ENCODE measurements at places on chromosomes 2 and 18. TPM values are rescaled to one million over a fixed set of nuclear protein-coding genes. Genes with fewer than 3 reads are reported as not detected.

Gene CCDC102B
- total RNA-seq, result 7.2 TPM

Gene TMEM87B
- total RNA-seq, result 38.3 TPM

Gene UGT1A3
- not detected for total RNA-seq

Gene C2orf78
- not detected for total RNA-seq

Gene HSBP1L1
- 38.3 TPM for total RNA-seq

- DNase-seq, result no peak
- H3K27me3 ChIP-seq, result no peaks in the 10 kb centered on the region
- no peaks in the 10 kb centered on the region for H3K4me1 ChIP-seq
- no peaks in the 10 kb centered on the region for H3K36me3 ChIP-seq
- H3K4me3 ChIP-seq, result no peak overlapping the region
- H3K27ac ChIP-seq, result peak overlapping the region; percentile 36
Observed at GRCh38 chr2:119429225-119429981, 2.3 kb upstream of the TMEM37 start.

DNA sequence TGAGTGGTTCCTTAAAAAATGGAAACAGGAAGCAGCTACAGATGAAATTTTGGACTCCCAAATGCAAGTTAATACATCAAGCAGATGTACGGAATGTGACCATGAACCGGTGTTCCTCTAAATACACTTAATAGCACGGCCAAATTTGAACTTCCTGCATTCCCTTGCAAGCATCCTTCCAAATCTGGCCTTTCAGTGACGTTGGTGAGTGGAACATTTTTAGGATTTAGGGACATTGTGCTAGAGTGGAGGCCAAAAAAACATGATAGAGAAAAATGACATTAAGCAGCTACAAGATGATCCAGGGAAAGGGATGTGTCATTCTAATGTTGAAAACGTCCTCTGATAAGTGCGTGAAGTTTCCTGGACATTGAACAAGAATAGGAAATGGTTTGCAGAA is 62.1 kb downstream of the CTAGE1 start:
- no peak overlapping the region for H3K4me3 ChIP-seq
- no peak for DNase-seq
- H3K36me3 ChIP-seq, result no peaks in the 10 kb centered on the region
- H3K27ac ChIP-seq, result no peak overlapping the region

GRCh38 chr2:115649731-115650130 is 1207.3 kb downstream of the DPP10 start:
- H3K4me3 ChIP-seq, result no peak overlapping the region
- H3K36me3 ChIP-seq, result no peaks in the 10 kb centered on the region
- H3K27me3 ChIP-seq, result no peaks in the 10 kb centered on the region
- no peak for DNase-seq
- H3K4me1 ChIP-seq, result no peaks in the 10 kb centered on the region

- no peak for DNase-seq
- no peaks in the 10 kb centered on the region for H3K4me1 ChIP-seq
- H3K4me3 ChIP-seq, result no peak overlapping the region
- H3K36me3 ChIP-seq, result no peaks in the 10 kb centered on the region
- H3K27me3 ChIP-seq, result no peaks in the 10 kb centered on the region
- H3K27ac ChIP-seq, result no peak overlapping the region
Observed at GRCh38 chr2:109439986-109440385, 173.8 kb downstream of the SEPTIN10 start.

DNA sequence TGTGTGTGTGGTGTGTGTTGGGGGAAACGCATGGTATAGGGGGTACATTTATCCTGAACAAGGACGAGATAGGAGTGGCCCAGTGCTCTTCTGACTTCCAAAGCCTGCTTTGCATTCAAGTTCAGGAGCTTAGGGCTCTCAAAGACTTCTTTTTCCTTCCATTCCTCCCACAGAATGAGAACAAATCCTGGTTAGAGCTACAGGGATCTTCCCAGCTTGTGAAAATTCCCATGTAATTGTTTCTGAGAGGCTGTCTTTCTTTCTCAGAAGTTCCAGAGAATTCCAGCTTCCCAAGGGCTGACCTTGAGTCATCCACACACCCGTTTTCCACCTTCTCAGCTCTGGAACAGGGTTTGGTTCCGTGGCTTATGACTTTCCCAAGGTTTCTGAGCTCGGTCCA is 38.9 kb downstream of the FASTKD2 start:
- no peak overlapping the region for H3K4me3 ChIP-seq
- no peak overlapping the region for H3K27ac ChIP-seq
- H3K36me3 ChIP-seq, result no peaks in the 10 kb centered on the region

- no peak overlapping the region for H3K4me3 ChIP-seq
- no peak overlapping the region for H3K27ac ChIP-seq
- H3K27me3 ChIP-seq, result no peaks in the 10 kb centered on the region
- no peak for DNase-seq
- H3K4me1 ChIP-seq, result no peaks in the 10 kb centered on the region
- H3K36me3 ChIP-seq, result no peaks in the 10 kb centered on the region
Observed at GRCh38 chr2:172276961-172277360, 150.4 kb upstream of the ITGA6 start.

DNA sequence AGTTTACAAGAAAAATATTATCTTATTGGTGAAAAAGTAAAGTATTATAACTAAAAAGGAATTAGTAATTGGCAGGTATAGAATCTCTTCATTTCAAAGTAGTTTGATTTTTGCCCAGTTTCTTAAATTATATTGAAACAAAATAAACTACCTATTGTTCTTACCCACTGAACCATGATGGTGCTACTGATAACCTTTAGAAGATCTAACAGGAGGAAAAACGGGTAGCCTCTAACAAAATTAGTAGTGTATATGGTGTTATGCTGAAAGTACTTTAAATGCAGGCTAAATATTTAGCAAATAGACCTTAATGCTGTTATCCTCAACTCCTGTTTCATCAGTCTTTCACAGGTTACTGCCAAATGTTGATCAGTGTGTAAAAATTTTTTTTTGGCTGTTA is 19.1 kb downstream of the MRPS9 start:
- H3K27ac ChIP-seq, result no peak overlapping the region
- no peak for DNase-seq
- H3K4me1 ChIP-seq, result no peaks in the 10 kb centered on the region
- H3K36me3 ChIP-seq, result no peaks in the 10 kb centered on the region

- H3K36me3 ChIP-seq, result no peaks in the 10 kb centered on the region
- no peak for DNase-seq
- H3K27me3 ChIP-seq, result no peaks in the 10 kb centered on the region
- H3K4me3 ChIP-seq, result no peak overlapping the region
Observed at GRCh38 chr2:154758871-154759270, 60.4 kb downstream of the KCNJ3 start.

GRCh38 chr2:202436626-202437025 is 60.5 kb downstream of the BMPR2 start:
- no peak overlapping the region for H3K27ac ChIP-seq
- DNase-seq, result no peak
- no peaks in the 10 kb centered on the region for H3K27me3 ChIP-seq
- H3K4me1 ChIP-seq, result no peaks in the 10 kb centered on the region

- no peak overlapping the region for H3K4me3 ChIP-seq
- no peak overlapping the region for H3K27ac ChIP-seq
- H3K4me1 ChIP-seq, result no peaks in the 10 kb centered on the region
- H3K36me3 ChIP-seq, result no peaks in the 10 kb centered on the region
- no peaks in the 10 kb centered on the region for H3K27me3 ChIP-seq
Observed at GRCh38 chr2:80002568-80003157, 301.9 kb downstream of the LRRTM1 start.

DNA sequence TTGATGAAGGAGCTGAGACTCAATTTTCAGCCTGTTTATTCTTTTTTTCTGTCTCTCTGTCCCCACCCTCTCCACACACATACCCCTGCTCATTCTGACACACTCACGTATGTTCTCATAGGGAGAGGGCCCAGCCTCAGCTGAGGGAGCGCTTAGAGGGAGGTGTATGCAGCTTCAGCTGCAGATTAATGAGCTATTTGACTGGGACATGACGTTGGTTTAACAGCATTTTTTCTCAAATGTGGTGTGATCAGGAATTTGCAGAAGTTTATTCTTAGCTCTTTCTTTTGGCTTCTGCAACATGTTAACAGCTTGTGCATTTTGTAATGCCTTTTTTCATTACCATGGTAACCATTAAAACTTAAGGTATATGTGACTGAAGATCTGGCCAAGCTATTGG is 1547.1 kb upstream of the PIK3C3 start:
- DNase-seq, result no peak
- no peaks in the 10 kb centered on the region for H3K27me3 ChIP-seq

DNA sequence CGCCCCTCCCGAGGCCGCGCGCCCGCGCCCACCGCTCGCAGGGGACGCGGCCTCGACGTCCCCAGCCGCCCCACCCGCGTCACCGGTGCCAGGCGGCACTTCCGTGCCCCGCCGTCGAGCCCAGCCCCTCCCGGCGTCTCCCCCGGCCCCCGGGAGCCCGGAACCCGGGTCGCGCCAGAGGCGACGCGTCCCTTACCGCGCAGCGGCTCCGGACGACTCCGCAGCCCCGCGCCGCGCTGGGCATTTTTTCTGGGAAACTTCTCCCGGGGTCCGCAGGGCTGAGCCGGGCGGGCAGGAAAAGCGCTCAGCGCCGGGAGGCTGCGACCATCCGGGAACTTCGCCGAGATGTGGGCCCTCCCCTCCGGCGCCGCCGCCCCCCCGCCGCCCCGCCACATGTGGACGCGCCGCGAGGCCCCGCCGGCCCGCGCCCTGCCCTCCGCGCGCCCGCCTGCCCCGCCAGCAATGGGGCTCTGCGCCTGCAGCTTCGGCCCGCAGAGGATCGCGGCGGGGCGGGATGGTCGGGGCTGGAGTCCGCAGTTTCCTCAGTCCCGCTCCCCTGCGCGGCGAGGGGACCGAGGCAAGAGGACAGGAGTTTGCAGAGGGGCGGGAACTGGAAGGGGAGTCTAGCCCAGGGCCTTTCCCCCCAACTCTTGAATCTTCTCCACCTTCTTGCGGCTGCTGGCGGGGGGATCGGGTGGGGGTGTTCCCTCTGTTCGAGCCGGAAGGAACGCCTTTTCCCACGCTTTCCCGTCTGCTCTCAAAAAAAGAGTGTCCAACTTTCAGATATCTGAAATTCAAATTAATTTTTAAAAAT is 81.5 kb downstream of the CHRNA1 start:
- no peaks in the 10 kb centered on the region for H3K36me3 ChIP-seq
- DNase-seq, result no peak
- H3K27ac ChIP-seq, result peak overlapping the region; percentile 80
- H3K4me3 ChIP-seq, result peak overlapping the region; percentile 87

DNA sequence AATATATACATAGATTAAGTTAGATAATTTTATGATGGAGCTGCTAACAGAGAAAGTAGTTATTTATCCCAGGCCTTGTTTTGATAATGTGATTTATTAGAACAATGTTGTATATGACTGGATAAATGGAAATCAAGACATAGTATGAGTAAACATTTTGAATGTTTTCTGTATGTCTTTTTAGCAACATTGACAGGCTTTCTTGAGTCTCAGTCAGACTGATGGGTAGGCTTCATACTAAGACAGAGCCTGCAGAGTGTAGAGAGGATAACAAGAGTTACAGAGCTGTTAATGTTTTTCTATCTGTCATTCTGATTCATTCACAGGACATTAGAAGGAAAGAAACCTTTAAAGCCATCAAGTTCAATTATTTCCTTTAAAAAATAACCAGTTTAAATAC is 478.5 kb downstream of the LRP1B start:
- no peak for DNase-seq
- H3K36me3 ChIP-seq, result no peaks in the 10 kb centered on the region
- H3K4me3 ChIP-seq, result no peak overlapping the region
- H3K27ac ChIP-seq, result no peak overlapping the region
- no peaks in the 10 kb centered on the region for H3K27me3 ChIP-seq
